ENCODE measurements at places on chromosomes 1 and 21. TPM values are rescaled to one million over a fixed set of nuclear protein-coding genes. Genes with fewer than 3 reads are reported as not detected.

DNA sequence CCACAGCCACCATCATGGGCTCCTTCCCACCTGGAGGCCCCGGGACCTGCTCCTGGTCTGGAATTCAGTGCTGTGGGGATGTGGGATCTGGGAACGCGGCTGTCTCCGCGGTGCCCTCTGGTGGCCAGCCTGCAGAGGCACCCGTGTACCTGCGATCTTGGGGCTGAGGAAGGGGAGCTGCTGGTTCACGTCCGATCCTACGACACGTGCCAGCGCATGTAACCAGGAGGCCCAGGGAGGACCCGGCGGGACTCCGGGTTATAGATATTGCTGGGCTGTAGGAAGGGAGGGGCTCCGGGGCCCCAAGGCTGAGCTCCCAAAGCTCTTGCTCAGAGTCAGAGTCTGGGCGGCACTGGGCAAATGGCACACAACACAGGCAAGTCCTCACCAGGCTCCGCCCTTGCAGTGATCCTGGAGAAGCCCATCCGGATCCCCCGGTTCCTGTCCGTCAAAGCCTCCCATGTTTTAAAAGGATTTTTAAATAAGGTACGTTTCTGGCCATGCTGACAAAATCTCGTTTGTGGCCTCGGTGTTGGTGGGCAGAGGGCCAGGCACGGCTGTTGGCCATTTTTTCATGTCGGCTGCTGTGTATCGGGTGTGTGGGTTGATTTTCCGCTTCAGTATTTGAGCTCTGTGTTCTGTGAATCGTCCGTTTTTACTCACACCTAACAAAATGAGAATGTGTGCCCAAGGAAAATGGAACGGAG, 20.1 kb downstream of the FAAP20 start:
- H3K36me3 ChIP-seq, result peaks cover 5% of the 10 kb centered on the region
- H3K27me3 ChIP-seq, result no peaks in the 10 kb centered on the region
- DNase-seq, result peak; percentile 52
- H3K27ac ChIP-seq, result no peak overlapping the region
- no peaks in the 10 kb centered on the region for H3K4me1 ChIP-seq
- peak overlapping the region; percentile 32 for H3K4me3 ChIP-seq

The PTGER3 gene
- 0.05 TPM for total RNA-seq

GRCh38 chr1:154348429-154349076, 23.2 kb downstream of the ATP8B2 start:
- H3K4me3 ChIP-seq, result no peak overlapping the region
- peak; percentile 37 for DNase-seq
- no peak overlapping the region for H3K27ac ChIP-seq
- H3K4me1 ChIP-seq, result peaks cover 56% of the 10 kb centered on the region

The ACTN2 gene
- not detected for total RNA-seq

DNA sequence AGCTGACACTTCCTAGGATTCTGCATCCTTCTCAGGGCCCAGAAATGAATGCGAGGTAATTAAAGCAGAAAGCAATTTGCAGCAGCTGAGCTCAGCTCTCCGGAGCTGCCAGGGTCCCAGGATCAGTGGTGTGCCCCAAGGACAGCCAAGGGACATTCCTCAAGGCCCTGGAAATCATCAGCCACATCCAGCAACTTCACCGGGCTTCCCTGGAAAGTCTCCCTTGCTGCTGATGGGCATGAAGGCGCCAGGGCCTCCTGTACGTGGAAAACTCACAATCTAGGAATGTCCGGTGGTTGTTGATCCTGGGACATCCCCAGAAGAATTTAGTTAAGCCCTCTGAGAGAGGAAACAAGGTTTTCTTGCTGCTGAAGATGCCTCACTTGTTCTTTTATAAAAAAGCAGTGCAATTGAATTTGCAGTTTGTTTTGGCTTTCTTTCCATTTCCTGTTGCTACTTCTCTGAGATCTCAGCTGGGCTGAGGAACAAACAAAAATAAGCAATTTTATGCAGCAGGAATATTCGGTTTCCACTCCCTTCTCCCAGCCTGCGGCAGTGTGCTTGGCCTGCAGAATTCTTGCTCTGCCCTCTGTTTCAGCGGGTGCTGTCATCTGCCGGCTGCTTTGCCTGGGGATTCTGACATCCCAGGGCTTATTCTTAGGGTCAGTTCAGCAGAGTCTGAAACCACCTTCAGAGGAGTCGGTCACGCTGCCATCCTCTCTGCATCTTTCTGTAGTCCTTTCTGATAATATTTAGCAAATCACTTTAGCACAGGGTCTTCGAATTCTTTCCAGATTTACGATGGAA, 85.9 kb downstream of the TCP10L start:
- DNase-seq, result no peak
- no peaks in the 10 kb centered on the region for H3K27me3 ChIP-seq
- H3K27ac ChIP-seq, result no peak overlapping the region
- H3K36me3 ChIP-seq, result peaks cover 13% of the 10 kb centered on the region

The KRTAP21-2 gene
- total RNA-seq, result not detected

The TCHHL1 gene
- not detected for total RNA-seq

The F5 gene
- total RNA-seq, result 58.6 TPM

DNA sequence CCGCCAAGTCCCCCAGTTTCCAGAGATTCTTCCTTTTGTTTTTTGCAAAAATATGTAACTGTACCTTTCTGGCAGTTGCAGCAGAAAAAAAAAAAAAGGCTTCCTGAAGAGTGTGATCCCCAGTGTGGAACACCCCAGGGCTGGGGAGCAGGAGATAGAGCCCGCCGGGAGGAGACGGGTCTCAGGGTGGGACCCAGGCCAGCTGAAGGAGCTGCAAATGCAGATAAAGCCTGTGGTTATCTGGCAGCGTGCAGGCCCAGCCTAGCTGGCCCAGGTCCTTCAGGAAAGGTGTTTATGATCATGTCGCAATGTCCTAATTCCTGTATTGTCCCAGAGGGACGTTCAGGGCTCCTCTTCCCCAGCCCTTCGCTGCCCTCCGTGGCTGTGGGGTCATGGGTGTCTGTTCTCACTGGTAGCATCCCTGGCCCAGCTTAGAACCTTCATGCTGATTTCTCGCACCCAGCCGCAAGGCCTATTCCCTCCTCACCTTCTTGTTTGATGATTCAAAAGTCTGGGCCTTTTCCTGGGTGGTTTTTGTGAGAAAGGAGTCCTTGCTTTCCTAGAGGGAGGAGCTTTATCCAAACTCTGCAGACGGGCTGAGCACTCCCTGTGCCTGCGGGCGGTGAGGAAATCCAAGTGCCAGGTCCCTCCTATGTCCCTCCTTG, 26.2 kb downstream of the RNF187 start:
- DNase-seq, result no peak
- H3K4me1 ChIP-seq, result peaks cover 4% of the 10 kb centered on the region
- no peak overlapping the region for H3K4me3 ChIP-seq
- H3K27me3 ChIP-seq, result no peaks in the 10 kb centered on the region

DNA sequence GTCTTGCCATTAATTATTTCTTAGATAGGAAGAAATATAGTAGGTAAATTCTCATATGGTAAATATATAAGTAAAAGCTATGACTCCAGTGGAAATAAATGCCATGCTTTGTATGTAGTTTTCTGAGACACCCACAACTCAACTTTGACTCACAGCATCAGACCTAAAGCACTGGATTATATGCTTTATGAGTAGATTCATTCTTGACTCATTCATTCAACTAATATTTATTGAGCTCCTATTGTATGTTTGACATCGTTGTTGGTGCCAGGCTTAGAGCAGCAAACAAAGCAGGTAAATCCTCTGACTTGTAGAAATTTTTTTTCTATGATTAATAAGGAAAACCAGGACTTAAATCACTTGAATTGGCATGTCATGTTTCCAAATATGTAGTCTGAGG, 211.4 kb downstream of the PTPRC start:
- no peaks in the 10 kb centered on the region for H3K4me1 ChIP-seq
- no peak overlapping the region for H3K27ac ChIP-seq
- H3K4me3 ChIP-seq, result no peak overlapping the region
- peaks cover 7% of the 10 kb centered on the region for H3K36me3 ChIP-seq
- no peaks in the 10 kb centered on the region for H3K27me3 ChIP-seq

The HAO2 gene
- not detected for total RNA-seq

The OR2L13 gene
- not detected for total RNA-seq

DNA sequence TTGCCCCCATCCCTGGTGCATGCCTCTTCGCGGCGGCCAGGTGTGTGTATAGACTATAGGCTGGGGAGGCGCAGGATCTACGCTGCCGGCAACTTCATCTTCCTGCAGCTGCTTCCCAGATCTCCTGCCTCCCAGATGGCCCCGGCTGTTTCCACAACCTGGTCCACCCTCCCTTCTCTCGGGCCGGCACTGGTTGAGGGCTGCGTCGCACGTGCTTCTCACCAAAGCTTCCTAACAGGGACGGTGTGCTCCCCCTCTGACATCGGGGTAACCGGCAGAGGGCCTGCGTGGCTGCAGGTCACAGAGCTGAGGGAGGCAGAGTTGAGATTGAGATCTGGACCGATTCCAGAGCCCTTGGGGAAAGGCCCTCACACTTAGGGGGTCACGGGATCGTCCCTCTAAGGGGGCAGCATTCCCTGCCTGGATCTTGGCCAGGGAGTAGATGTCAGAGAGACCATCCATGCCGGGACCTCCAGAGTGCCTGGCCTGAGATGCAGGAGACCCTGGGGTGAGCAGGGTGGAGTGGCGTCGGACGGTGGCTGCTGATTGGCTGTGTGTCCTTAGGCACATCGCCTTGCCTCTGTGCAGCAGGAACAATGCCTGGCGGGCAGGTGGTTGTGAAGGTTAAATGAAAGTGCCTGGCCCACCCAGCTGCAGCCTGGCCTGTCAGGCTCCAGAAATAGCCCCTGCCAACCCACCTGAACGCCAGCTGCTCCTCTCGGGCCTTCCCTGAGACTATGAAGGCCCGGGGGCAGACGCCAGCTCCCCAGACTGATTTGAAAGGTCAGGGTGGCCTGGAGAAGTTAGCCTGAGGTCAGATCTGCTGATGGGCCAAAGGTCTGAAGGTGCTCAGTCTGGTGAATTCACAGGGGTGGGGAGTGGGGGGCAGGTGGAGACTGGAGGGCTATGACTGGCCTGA, 6.1 kb upstream of the MASP2 start:
- H3K27me3 ChIP-seq, result no peaks in the 10 kb centered on the region
- H3K27ac ChIP-seq, result no peak overlapping the region
- peaks cover 16% of the 10 kb centered on the region for H3K36me3 ChIP-seq
- H3K4me3 ChIP-seq, result no peak overlapping the region

The CFHR5 gene
- total RNA-seq, result not detected

GRCh38 chr1:111275079-111275478, 15.6 kb upstream of the CHIA start:
- H3K36me3 ChIP-seq, result no peaks in the 10 kb centered on the region
- H3K4me3 ChIP-seq, result no peak overlapping the region
- peak; percentile 46 for DNase-seq

DNA sequence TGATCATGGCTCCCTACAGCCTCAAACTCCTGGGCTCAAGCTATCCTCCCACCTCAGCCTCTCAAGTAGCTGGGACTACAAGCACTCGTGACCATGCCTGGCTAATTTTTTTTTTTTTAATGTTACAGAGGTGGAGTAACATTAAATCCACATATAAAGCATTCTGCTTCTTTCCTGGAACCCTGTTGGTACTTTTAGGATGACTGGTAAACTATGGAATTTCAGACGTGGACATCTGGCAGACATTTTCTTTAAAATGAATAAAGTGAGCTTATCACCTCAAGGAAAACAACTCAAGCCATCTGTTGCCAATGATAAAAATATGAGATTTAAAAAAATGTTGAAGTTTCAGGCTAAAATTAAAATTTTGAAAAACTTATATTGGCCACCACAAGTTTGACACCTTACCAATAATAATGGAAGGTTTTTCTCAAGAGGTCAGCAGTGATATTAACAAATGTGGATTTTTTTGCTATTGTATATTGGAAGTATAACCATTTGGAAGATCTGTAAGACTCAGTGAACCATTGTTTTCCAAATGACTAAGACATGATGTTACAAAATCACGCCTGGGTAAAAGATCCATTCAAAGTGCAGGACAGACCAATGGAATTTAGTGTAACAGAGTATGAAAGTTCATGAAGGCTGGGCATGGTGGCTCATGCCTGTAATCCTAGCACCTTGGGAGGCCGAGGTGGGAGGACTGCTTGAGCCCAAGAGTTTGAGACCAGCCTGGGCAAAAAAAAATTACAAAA, 52.7 kb upstream of the EIF4G3 start:
- no peaks in the 10 kb centered on the region for H3K4me1 ChIP-seq
- no peak overlapping the region for H3K27ac ChIP-seq
- peaks cover 43% of the 10 kb centered on the region for H3K36me3 ChIP-seq
- no peak for DNase-seq
- no peaks in the 10 kb centered on the region for H3K27me3 ChIP-seq

GRCh38 chr1:81264976-81265375, 535.8 kb upstream of the ADGRL2 start:
- no peaks in the 10 kb centered on the region for H3K27me3 ChIP-seq
- no peaks in the 10 kb centered on the region for H3K4me1 ChIP-seq
- no peak overlapping the region for H3K27ac ChIP-seq
- no peak for DNase-seq
- H3K4me3 ChIP-seq, result no peak overlapping the region

GRCh38 chr1:186426118-186426517, 34.8 kb downstream of the PDC start:
- H3K4me1 ChIP-seq, result no peaks in the 10 kb centered on the region
- H3K27ac ChIP-seq, result no peak overlapping the region
- H3K4me3 ChIP-seq, result no peak overlapping the region
- peaks cover 6% of the 10 kb centered on the region for H3K36me3 ChIP-seq

The IL6R gene
- total RNA-seq, result 25.9 TPM

The ARHGAP30 gene
- 106 TPM for total RNA-seq

The PLEKHG5 gene
- total RNA-seq, result 1.8 TPM

The TBX19 gene
- total RNA-seq, result 1.4 TPM

The CCDC30 gene
- 1.4 TPM for total RNA-seq

The POTED gene
- total RNA-seq, result not detected

DNA sequence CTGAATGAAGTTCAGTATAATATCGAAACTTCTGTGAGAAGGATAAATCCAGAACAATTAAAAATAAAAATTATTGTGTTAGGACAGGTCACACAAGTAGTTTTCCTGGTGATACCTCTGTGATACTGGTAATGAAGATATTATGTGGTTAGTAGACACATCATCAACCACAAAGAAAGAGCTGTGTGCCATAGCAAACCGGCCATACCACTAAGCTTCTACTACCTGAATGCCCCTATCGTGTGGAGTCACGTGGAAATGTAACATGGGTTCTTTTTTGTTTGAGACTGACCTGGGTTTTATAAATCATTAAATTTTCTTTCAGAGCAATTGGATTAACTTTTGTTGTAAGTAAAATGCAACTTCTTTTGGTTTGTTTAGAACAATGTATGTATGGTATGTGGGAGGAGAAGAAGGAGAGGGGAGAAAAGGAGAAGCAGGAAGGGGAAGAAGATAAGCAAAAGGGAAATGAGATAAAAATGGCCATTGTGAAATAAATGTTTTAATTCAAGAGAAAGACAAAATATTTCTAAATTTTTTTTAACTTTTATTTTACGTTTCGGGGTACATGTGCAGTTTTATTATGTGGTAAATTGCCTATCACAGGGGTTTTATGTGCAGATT, 58.2 kb upstream of the LRRC8B start:
- no peaks in the 10 kb centered on the region for H3K36me3 ChIP-seq
- H3K4me1 ChIP-seq, result peaks cover 17% of the 10 kb centered on the region
- no peak for DNase-seq
- peaks cover 20% of the 10 kb centered on the region for H3K27me3 ChIP-seq
- no peak overlapping the region for H3K27ac ChIP-seq

The BEND5 gene
- total RNA-seq, result 1.8 TPM

- H3K4me1 ChIP-seq, result peaks cover 19% of the 10 kb centered on the region
- H3K4me3 ChIP-seq, result no peak within 1 kb of the TSS
- peaks cover 10% of the 10 kb centered on the region for H3K36me3 ChIP-seq
- no peak within 1 kb of the TSS for H3K27ac ChIP-seq
- peak; percentile 53 for DNase-seq
These were observed at the start of gene TGFB2 for GRCh38 chr1:218344814-218345672. Gene TGFB2 (plus strand): TSS chr1:218345336. CDS start chr1:218346702, 1,366 bp downstream.

The PADI3 gene
- not detected for total RNA-seq

Data from activated naive CD4-positive, alpha-beta T cell treated with anti-CD3 and anti-CD28 coated beads for 36 hours (primary cell).